ENCODE measurements at places on chromosomes 11 and 22. TPM values are rescaled to one million over a fixed set of nuclear protein-coding genes. Genes with fewer than 3 reads are reported as not detected.
A peak's percentile ranks its signal among the peaks of the same experiment; 100 is the strongest.

DNA sequence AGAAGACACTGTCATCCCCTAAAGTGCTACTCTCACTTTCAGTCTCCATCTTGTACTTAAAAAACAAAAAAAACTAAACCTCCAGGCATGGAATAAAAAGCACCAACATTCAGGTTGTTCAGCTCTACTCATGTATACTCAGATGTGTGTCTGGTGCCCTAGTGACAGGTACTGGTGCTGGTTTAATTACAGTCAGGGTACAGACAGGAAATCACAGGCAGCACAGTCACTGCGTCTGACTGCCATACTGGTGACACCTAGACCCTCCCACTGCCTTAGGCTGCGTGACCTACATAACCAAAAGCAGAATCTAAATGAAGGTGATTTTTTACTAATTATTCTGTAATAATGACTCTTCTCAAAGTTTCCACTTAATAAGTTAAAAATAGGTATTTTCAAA, at the start of gene ARHGAP32:
ARHGAP32 (minus strand) TSS at position 176 of the 400 bp plus-strand sequence; CDS start at position 49, 127 bp downstream.
- H3K27me3 ChIP-seq = no peaks in the 10 kb centered on the region
- DNase-seq = no peak
- no peaks in the 10 kb centered on the region for H3K36me3 ChIP-seq
- H3K27ac ChIP-seq = no peak within 1 kb of the TSS

GRCh38 chr11:46661836-46662235, 38.6 kb downstream of the ARHGAP1 start:
- no peaks in the 10 kb centered on the region for H3K4me1 ChIP-seq
- no peak for DNase-seq
- peaks cover 6% of the 10 kb centered on the region for H3K36me3 ChIP-seq
- H3K4me3 ChIP-seq = no peak overlapping the region
- no peaks in the 10 kb centered on the region for H3K27me3 ChIP-seq

DNA sequence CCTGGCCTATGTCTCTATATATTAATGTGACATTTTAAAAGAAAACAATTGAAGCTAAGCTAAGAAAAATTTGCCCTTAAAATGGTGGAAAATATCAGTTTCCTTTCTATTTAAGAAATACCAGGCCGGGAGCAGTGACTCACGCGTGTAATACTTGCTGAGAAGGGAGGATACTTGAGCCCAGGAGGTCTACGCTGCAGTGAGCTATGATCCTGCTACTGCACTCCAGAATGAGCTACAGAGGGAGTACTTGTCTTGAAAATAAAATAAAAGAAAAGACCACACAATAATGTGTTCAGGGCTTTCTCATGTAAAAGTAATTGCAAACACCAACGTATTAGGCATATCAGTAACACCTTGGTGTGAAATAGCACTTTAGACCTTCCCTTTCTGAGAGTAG, 1.4 kb upstream of the PRSS23 start:
- H3K36me3 ChIP-seq = no peaks in the 10 kb centered on the region
- H3K27ac ChIP-seq = peak overlapping the region; percentile 99
- peaks cover 73% of the 10 kb centered on the region for H3K4me1 ChIP-seq
- no peak for DNase-seq
- H3K4me3 ChIP-seq = no peak overlapping the region

DNA sequence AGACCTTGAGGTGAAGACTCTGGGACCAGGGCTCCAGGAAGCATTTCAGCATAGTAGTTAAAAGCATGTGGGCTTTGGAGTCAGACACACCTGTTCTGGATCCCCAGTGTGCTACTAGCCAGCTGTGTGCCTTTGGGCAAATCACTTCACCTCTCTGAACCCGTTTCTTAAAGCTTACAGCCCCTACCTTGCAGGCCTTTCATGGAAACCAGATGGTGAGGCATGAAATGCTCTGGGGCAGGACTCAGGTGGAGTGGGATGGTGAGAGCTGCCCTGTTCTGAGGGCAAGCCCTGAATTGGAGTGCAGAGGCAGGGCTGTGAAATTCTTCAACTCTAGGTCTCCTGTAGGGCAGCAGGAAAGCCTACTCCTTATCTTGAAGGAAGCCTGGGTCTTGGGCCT, 10.5 kb downstream of the UCP2 start:
- no peak overlapping the region for H3K4me3 ChIP-seq
- no peak overlapping the region for H3K27ac ChIP-seq
- H3K36me3 ChIP-seq = peaks cover 3% of the 10 kb centered on the region
- no peaks in the 10 kb centered on the region for H3K4me1 ChIP-seq
- DNase-seq = no peak

- no peaks in the 10 kb centered on the region for H3K27me3 ChIP-seq
- DNase-seq = no peak
- H3K4me3 ChIP-seq = no peak overlapping the region
- H3K27ac ChIP-seq = no peak overlapping the region
Observed at GRCh38 chr11:10502770-10503169, 38.2 kb downstream of the RNF141 start.

DNA sequence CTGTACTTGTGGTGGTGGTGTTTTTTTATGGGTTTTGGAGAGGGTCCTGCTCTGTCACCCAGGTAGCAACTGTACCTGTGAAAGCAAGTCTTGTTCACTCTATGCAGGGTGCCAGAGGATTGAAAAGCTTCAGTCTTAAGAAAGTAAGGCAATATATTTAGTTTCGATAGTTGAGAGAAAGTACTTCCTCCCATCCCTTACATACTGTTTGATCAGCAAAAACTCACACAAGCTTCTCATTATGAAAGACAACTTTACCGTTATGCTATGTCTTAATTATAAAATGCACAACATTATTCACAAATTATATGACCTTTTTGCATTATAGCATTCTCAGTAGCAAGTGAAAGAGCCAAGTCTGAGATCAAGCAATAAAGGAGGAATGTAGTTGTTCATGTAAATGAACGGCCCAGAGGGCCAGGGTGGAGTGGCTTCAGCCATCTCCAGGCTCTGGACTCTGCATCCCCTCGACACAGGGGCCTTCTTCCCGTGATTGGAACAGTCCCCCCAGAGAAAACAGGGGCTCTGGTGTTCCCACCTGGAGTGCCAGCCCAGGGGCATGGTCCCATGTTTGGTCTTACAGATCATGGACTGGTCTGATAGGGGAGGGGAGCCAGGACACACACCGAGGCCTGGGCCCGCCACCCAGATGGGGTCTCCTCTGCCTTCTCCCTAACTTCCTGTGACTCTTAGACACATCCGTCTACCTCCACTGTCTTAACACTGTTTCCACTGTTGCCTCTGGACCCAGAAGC, 38.7 kb upstream of the CTTN start:
- H3K36me3 ChIP-seq = peaks cover 7% of the 10 kb centered on the region
- DNase-seq = no peak
- H3K4me3 ChIP-seq = no peak overlapping the region
- no peaks in the 10 kb centered on the region for H3K4me1 ChIP-seq
- no peaks in the 10 kb centered on the region for H3K27me3 ChIP-seq

DNA sequence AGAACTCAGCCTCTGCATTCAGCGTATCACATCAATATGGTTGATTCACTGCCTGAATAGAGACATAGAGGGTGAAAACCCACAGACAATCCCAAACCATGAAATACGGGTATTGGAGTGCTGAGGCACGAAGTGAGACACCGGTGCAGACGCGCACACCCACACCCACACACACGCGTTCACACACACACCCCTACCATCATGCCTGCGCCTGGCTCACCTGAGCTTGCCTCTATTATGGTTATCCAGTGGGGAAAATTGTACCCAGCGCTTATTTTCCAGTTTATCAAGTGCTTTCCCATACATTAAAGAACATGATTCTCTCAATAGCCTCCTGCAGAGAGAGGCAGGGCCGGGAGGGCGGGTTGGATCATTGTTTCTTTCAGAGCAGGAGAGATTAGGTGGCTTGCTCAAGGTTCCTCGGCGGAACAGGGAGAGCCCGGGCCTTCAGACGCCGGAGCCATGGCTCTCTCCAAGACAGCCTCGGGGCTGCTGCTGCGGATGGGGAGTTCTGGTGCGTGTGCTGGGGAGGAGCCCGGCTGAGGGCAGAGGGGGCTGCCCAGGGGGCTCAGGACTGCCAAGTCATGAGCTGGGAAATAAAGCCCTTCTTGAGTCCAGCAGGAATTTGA, 78.9 kb upstream of the THY1 start:
- no peaks in the 10 kb centered on the region for H3K36me3 ChIP-seq
- no peaks in the 10 kb centered on the region for H3K4me1 ChIP-seq
- H3K4me3 ChIP-seq = no peak overlapping the region
- DNase-seq = no peak
- no peaks in the 10 kb centered on the region for H3K27me3 ChIP-seq
- no peak overlapping the region for H3K27ac ChIP-seq

GRCh38 chr11:117481885-117482284, 154.2 kb downstream of the CEP164 start:
- H3K27ac ChIP-seq = no peak overlapping the region
- no peak for DNase-seq
- H3K36me3 ChIP-seq = no peaks in the 10 kb centered on the region
- H3K27me3 ChIP-seq = peaks cover 3% of the 10 kb centered on the region
- H3K4me3 ChIP-seq = no peak overlapping the region

- H3K27ac ChIP-seq = no peak overlapping the region
- H3K4me1 ChIP-seq = peaks cover 52% of the 10 kb centered on the region
- H3K36me3 ChIP-seq = no peaks in the 10 kb centered on the region
- no peak overlapping the region for H3K4me3 ChIP-seq
- DNase-seq = no peak
Observed at GRCh38 chr11:117818041-117818873, 6.3 kb downstream of the FXYD2 start.

DNA sequence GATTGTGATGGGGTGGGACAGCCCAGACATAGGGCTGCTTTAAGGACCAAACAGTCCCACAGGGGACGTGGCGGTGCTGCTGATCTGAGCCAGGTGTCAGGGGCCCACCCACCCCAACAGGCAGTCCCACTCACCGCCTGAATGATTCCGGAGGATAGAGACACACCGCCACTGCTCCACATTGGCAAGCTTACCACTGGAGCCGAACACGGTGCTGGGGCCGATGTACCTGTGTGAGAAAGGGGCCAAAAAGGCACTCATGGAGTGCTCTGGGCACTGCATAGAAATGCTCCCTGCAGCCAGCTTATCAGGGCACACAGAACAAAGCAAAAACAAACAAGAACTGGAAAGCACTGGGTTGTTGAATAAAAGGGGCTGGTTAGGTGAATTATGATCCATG, 25.9 kb downstream of the HIRA start:
- H3K36me3 ChIP-seq = peaks cover 3% of the 10 kb centered on the region
- H3K4me3 ChIP-seq = no peak overlapping the region
- H3K27ac ChIP-seq = no peak overlapping the region
- H3K4me1 ChIP-seq = no peaks in the 10 kb centered on the region

- peak; percentile 36 for DNase-seq
- H3K4me1 ChIP-seq = no peaks in the 10 kb centered on the region
- H3K4me3 ChIP-seq = no peak overlapping the region
- H3K36me3 ChIP-seq = no peaks in the 10 kb centered on the region
- no peaks in the 10 kb centered on the region for H3K27me3 ChIP-seq
Observed at GRCh38 chr22:49979587-49980264, 19.2 kb downstream of the PIM3 start.

DNA sequence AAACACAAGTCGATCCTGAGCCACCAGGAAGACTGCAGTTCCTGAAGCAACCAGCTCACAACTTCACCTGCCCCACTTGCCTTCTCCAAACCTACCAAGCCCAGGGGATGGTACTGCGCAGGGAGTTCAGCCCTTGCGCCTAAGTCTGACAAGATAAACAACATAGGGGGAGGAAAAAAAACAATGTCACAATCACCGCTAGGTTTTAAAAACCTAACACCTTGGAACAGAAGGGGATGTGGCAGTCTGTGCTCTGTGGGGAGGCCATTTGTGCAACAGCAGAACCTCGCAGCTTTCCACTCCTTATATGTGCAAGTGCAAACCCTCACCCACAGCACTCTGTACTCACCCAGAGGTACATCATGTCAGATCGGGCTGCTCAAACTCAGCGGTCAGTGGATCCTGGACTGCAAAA, 134.2 kb downstream of the RBFOX2 start:
- H3K27ac ChIP-seq = peak overlapping the region; percentile 67
- peaks cover 81% of the 10 kb centered on the region for H3K4me1 ChIP-seq
- H3K36me3 ChIP-seq = no peaks in the 10 kb centered on the region
- no peak for DNase-seq

DNA sequence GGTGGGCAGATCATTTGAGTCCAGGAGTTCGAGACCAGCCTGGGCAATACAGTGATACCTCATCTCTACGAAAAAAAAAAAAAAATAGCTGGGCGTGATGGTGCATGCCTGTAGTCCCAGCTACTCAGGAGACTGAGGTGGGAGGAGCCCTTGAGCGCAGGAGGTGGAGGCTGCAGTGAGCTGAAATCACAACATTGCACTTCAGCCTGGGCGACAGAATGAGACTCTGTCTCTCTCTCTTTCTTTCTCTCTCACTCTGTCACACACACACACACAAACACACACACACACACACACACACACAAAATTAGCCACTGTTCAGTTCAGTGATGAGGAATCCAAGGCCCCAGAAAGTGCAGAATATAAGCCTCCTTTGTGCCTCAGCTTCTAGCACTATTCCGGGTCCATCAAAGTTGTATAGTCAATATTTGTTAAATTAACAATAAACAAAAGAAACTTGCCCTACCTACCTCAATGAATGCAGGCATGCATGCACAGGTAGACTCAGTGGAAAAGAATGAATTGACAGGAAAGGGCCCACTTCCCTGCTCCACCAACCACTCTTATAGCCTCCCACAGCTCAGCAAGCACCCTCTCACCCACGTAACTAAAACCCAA, 3.9 kb upstream of the SMIM35 start:
- no peaks in the 10 kb centered on the region for H3K27me3 ChIP-seq
- no peak for DNase-seq
- no peak overlapping the region for H3K4me3 ChIP-seq
- peaks cover 49% of the 10 kb centered on the region for H3K4me1 ChIP-seq
- peaks cover 8% of the 10 kb centered on the region for H3K36me3 ChIP-seq

GRCh38 chr22:43402128-43402527, 9.7 kb upstream of the MPPED1 start:
- H3K27ac ChIP-seq = no peak overlapping the region
- H3K4me3 ChIP-seq = no peak overlapping the region
- no peak for DNase-seq
- H3K4me1 ChIP-seq = no peaks in the 10 kb centered on the region
- no peaks in the 10 kb centered on the region for H3K36me3 ChIP-seq

- H3K4me1 ChIP-seq = peaks cover 9% of the 10 kb centered on the region
- no peaks in the 10 kb centered on the region for H3K36me3 ChIP-seq
- H3K27ac ChIP-seq = no peak overlapping the region
- no peaks in the 10 kb centered on the region for H3K27me3 ChIP-seq
- H3K4me3 ChIP-seq = no peak overlapping the region
Observed at GRCh38 chr11:1519028-1520010, 32.7 kb upstream of the MOB2 start.

The KCNA4 gene
- total RNA-seq = not detected

The DEUP1 gene
- 0.25 TPM for total RNA-seq

The NECTIN1 gene
- 60.1 TPM for total RNA-seq

The RASL10A gene
- 1.1 TPM for total RNA-seq

The ZNF215 gene
- total RNA-seq = not detected

The PHF21B gene
- 0.98 TPM for total RNA-seq
